Foreskin melanocyte (primary cell): ENCODE measurements at places on chromosomes 16 and 17.

GRCh38 chr16:80389338-80389737, 151.5 kb upstream of the DYNLRB2 start:
- DNase-seq = no peak

- no peak for DNase-seq
Observed at GRCh38 chr17:78154903-78155811, 9.0 kb downstream of the C17orf99 start.

DNA sequence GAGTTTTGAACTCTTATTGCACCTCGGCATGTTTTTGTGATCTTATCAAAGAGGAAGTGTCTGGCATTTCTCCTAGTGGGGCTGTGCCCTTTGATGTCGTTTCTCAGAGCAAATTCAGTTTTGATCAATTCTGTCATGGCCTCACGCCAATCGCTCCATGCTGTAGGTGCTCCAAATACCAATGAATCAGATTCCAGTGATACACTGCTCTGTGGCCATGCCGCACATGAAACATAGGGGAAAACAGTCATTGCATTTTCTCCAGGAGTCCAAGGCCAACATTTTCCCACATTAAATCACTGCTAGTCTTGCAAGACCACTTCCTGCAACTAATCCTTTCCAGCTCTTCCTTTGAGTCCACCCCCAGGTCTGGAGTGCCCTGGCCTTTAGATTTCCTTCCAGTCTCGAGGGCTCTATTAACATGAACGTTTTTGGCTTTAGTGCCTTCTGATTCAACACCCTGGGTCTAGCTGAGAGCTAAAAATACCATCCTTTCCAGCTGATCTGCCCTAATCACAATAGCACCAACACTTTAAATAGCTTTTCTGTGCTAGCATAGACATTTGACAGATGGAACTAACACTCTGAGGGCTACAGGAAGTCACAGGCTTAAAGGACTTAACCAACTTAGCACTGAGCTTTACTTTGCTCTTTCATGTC, 18.2 kb upstream of the RASL10B start:
- peak; percentile 93 for DNase-seq

GRCh38 chr17:15332338-15332737, 9.1 kb downstream of the TEKT3 start:
- DNase-seq = no peak

DNA sequence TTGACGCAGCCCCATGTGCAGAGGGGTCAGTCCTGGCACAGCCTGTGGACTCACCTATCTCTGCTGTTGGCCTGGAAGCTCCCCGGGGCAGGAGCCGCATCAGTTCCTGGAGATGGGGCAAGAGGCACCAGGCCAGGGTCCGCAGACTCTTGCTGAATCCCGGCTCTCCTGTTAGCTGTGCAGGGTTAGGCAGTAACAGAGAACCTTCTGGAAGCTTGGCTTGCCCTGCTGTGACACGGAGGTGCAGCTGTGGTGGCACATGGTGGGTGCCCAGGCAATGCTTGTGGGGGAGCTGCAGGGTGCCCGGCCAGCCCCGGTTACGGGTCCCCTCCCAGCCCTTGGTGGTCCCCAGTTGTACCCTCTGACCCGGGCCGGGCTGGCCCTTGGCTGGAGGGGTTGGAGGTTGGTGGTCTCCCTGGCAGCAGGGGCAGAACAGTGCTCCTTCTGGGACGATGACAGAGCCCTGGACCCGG, 26.0 kb upstream of the ZNF469 start:
- no peak for DNase-seq

- no peak for DNase-seq
Observed at GRCh38 chr16:76910931-76911330, 280.1 kb upstream of the MON1B start.

GRCh38 chr17:54013072-54013471, 190.3 kb downstream of the KIF2B start:
- no peak for DNase-seq

GRCh38 chr17:43308999-43309398, 75.2 kb upstream of the RNU2-1 start:
- peak; percentile 84 for DNase-seq

GRCh38 chr17:81680150-81680549, 3.4 kb downstream of the ARL16 start:
- no peak for DNase-seq

DNA sequence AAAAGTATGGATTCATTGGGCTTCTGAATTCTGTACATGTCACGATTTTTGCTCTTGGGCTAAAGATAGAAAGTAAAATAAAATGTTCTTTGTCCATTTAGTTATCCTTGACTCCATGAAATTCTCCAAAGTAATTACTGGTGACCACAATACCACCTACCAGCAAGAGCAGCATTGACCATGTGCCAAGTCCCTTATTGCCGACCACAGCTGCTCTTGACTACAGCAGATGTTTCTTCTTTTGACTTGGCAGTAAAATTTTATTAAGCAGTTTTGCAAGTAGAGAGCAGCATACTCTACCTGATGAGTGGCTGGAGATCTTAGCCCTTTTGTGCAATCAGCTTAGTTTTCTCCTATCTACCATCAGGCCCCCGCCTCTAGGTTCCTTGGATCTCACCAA, 152.2 kb upstream of the TBX2 start:
- DNase-seq = peak; percentile 91

DNA sequence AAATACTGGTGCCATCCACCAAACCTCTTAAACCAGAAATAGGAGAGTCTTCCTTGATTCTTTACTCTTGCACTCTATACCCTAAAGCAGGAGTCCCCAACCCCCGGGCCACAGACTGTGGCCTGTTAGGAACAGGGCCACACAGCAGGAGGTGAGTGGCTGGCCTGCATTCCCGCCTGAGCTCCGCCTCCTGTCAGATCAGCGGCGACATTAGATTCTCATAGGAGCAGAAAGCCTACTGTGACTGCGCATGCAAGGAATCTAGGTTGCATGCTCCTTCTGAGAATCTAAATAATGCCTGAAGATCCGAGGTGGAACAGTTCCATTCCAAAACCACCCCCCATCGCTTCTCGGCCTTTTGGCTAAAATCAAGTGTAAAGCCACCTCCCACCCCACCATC, 30.3 kb upstream of the SRCIN1 start:
- DNase-seq = no peak

DNA sequence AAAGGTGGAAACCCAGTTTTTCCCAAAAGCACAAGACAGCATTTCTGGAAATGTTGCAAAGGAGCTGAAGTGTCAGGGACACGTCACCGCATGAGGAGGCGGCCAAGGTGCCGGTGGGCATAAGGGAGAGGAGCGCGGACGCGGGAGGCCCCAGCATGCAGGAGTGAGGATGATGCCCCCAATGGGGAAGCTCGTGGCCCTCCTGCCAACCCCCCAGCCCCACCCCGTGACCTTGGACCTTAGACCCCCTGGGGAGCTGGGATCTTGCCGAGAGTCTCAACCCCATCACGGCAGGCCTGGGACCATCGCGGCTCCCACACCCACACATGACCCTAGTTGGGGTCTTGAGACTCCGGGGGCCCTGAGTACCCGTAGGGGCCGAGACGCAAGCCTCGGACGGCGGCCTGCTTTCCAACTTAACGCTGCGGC, 119.4 kb upstream of the METRNL start:
- DNase-seq = no peak

GRCh38 chr17:65553646-65554552, 7.5 kb downstream of the AXIN2 start:
- no peak for DNase-seq

DNA sequence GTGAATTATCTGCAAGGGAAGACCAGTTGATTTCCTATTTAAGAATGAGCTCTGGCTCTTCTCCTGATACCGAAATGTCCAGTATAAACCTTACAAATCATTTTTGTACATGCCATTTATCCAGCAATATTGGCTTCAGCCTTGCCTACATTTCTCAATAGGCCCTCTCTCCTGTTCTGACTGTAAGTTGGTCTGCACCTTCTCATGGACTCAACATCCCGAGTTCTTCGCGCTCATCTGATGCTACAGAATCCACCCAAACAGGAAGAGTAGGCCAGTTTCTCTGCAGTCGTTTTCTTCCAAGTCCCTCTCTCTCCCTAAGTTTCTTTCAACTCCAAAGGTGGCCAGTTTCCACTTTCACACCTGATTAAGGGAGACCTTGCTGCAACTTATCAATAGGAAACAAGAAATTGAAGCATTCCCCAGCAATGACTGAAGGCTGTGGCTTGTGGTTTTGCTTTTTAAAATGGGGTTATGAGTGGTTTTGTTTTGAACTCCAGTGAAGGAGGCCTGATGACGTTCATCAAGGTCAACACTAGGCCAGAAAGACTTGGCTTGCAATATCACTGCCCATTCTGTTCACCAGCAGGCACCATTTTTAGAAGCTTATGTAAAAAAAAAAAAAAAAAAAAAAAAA, 383.0 kb downstream of the MAF start:
- no peak for DNase-seq

GRCh38 chr17:55062921-55063320, 94.4 kb downstream of the STXBP4 start:
- no peak for DNase-seq

- DNase-seq = peak; percentile 35
Observed at GRCh38 chr16:15950161-15950854, 892 bp downstream of the ABCC1 start.

GRCh38 chr17:28777178-28777577, 33.4 kb downstream of the TRAF4 start:
- no peak for DNase-seq

DNA sequence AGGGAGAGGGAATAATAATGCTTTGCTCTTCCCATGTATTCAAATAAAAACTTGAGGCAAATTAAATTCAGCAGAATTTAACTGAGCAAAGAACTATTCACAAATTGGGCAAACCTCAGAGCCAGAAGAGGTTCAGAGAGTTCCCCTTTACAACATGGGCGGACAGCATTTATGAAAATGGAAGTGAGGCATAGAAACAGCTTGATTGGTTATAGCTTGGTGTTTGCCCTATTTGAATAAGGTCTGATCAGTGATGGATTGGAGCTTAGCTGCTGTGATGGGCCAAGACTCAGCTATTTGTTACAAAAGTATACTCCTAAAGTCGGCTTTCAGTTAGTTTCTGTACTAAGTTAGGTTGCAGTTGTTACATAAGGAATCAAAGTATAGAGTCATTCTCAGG, 63.0 kb downstream of the TMEM100 start:
- DNase-seq = no peak

- no peak for DNase-seq
Observed at GRCh38 chr16:51393381-51394005, 242.4 kb upstream of the SALL1 start.

DNA sequence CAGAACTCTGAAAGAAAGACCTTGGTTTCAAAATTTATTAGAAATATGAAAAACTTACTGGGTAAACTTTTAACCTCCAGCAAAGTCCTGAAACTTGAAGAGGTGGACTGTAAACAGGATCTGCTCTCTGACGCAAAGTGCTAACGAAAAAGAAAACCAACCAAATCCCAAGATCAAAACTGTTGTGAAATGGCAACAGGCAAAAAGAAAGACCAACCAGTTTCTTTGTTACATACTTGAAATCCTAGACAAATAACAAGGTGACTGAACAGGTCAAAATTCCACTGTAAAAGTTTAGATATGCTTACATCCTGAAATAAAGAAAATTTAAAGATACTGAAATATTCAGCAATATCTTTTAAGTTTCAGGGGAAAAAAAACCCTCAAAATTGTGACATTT, 44.2 kb downstream of the TRIM37 start:
- no peak for DNase-seq

DNA sequence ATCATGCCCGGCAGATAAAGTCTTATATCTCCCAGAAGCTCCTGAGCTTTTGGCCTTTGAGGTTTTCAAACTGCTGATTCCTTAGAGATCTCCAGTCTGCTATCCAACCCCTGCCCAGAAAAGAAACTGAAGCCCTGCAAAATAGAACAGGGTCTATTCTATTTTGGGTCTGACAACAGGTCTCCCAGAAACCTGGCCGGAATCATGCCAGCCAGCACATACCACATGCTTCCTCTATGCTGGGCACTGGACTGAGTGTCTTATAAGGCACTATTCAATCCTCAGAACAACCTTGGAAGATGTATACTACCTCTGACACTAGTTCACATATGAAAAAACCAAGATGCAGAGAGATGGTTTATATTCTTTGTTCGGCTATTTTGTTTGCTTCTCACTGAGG, 21.3 kb upstream of the GFOD2 start:
- DNase-seq = no peak

DNA sequence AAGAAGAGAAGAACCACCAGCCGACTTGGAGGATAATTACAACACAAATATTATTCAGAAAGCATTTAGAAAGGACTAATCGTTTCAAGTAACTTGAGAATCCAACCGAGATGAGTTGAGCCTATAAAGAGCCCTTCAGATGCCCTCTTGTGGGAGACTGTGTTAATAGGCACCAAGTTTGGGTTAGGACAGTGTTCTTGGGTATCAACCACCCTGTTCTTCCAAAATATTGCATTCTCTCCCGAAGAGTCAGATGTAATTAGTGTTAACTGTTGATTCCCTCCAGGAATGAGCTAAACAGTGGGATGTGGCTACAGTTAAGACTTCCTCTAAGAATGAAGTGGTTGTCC, 87.8 kb upstream of the NOL11 start:
- DNase-seq = peak; percentile 46

GRCh38 chr17:34117811-34118210, 137.3 kb upstream of the CCL2 start:
- DNase-seq = no peak

- no peak for DNase-seq
Observed at GRCh38 chr17:68843522-68843921, 111.7 kb downstream of the ABCA8 start.

- no peak for DNase-seq
Observed at GRCh38 chr16:4226251-4227039, 15.4 kb downstream of the SRL start.

DNA sequence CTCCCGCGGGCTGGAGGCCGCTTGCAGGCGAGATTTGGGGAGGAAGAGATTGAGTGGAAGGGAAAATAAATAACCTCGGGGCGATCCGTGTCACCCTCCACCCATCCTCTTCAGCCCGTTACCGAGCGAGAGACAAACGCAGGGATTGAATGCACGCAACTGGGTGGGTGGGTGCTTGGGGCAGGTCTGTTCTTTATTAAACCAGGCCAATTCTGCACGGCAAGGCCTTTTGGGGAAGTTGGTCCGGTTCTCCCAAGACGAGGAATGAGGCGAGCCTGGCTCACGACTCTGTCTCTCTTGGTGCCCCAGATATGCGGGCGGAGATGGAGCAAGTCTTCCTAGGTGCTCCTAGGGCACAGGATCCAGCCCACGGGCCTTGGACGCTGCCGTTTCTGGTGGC, 396 bp upstream of the HOXB7 start:
- DNase-seq = no peak

- DNase-seq = no peak
Observed at GRCh38 chr16:12393239-12393638, 410.4 kb downstream of the CPPED1 start.

DNA sequence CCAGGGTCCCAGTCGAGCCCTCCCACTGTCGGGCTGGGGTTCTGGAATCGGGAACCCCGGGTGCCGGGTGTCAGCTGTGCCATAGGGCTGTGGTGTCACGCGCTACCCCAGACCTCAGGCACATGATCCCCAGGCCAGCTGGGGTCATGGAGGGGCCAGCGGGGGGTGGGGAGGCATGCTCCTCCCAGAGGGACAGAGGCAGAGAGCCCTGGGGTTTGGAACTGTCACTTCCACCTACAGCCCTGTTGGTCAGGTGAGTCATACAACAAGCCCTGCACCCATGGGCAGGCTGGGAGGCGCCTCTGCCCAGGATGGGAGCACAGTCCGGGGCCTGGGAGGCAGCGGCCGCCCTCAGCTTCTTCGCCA, 63.0 kb downstream of the BAIAP2 start:
- peak; percentile 67 for DNase-seq

- no peak for DNase-seq
Observed at GRCh38 chr16:1351215-1351581, 480 bp downstream of the TSR3 start.
